ENCODE measurements at places on chromosomes 11 and 22.

DNA sequence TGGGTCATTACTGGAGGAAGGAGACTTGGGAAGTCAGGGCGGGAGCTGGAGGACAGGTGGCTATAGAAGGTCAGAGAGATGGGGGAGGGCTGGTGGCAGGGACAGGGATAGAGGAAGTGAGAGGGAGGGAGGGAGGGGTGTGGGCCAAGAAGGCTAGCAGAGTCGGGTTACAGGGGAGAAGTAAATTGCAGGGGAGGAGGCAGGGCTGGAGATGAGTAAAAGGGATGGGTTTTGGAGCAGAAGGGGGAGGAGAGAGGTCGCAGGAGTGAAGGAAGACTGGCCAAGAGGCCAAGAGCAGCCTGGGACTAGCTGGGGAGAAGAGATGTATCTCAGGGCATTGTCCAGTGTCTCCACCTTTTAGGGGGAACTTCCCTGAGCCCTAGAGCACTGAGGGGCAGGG is 33.0 kb downstream of the LRRC10B start:
- DNase-seq = no peak

- no peak for DNase-seq
Measured at GRCh38 chr11:102983486-102983885, 28.0 kb upstream of the MMP13 start.

DNA sequence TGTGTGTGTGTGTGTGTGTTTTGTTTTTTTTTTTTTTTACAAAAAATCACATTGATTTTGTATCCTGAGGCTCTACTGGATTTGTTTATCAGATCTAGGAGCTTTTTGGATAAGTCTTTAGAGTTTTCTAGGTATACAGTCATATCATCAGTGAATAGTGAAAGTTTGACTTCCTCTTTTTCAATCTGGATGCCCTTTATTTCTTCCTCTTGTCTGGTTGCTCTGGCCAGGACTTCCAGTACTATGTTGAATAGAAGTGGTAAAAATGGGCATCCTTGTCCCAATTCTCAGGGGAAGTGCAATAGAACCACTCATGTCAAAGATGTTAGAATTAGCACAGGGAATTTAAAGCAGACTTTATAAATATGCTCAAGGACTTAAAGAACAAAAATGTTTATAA is 32.6 kb upstream of the PRDM11 start:
- DNase-seq = no peak

GRCh38 chr11:6583584-6583983 is 19.8 kb downstream of the RRP8 start:
- DNase-seq = no peak

- no peak for DNase-seq
Measured at GRCh38 chr11:36583667-36584066, 10.6 kb upstream of the IFTAP start.

- DNase-seq = no peak
Measured at GRCh38 chr22:25380122-25380747, 160.8 kb downstream of the CRYBB2 start.

DNA sequence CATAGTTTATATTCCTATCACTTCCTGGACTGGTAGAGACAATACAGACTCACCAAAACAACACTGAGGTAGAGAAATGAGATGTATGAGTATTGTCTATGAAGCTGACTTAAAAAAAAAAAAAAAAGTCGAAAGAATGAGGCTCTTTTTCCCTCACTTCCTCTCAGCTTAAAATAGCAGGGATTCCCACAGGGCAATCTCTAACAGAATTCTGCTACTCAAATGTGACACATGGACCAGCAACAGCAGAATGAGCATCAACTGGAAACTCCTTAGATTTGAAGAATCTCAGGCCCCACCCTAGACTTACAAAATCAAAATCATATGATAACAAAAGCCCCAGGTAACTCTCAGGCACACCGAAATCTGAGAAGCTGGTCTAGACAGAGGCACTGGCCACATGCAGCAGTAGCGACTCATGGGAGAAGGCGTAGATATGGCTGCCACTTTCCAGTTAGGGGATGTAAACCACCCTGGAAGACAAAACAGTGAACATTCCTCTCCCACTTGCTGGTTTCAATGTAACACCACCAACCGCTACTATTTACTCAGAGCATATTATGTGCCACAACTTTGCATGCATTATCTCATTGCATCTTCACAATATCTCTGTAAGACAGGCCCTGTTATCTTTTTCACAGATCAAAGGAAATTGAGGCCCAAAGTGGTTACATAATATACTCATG is 128.0 kb downstream of the RBFOX2 start:
- DNase-seq = no peak

GRCh38 chr11:365831-366230 is 3.5 kb upstream of the B4GALNT4 start:
- DNase-seq = no peak

GRCh38 chr11:110409174-110409573 is 20.6 kb upstream of the FDX1 start:
- DNase-seq = no peak

DNA sequence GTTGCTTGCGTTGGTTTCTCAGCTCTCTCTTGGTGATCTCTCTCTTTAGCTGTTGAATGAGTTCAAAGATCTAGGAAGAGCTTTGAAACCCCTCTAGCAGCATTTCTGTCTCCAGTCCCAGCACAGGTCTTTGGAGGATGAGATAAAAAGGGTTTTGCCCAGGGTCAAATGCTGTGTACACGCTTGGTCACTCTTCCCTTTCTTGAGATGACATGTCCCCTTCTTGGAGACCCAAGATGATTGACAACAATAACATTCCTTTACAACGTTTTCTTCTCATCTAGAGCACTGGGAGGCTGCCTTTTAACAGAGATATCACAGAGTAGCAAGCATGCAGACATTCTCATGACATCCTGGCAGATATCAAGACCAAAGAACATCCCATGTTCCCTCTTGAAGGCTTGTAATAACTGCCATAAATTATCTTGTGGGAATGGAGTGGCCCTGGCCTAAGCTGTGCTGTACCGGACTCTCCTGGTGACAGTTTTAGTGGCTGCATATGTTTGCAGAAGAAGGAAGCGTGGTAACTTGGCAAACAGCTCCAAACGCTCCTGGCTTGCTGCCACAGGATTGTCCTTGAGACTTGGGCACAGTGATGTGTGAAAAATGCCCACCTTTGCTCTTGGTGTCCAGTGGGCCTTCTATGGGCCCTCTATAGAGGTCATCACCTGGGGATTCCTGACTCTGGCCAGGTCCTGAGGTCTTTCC is 107.8 kb downstream of the PTPRJ start:
- DNase-seq = no peak

GRCh38 chr22:50704510-50705218 is 32.0 kb downstream of the SHANK3 start:
- peak; percentile 45 for DNase-seq

- DNase-seq = no peak
Measured at GRCh38 chr11:71294846-71295600, 42.6 kb upstream of the SHANK2 start.

DNA sequence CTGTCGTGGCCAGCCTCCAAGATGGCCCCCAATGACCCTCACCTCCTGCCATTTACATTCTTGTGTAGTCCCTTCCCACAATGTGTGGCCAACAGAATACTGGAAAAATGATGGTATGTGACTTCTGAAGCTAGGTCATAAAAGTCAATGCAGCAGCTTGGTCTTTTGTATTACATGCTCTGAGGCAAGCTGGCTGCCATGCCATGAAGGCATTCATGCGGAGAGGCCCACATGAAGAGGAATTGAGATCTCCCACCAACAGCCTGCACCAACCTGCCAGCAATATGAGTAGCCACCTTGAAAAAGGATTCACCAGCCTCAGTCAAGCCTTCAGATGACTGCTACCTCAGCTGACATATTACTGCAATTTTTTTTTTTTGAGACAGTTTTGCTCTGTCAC is 4.6 kb downstream of the MRTFA start:
- DNase-seq = no peak

GRCh38 chr11:62909107-62909894 is 11.9 kb downstream of the CHRM1 start:
- peak; percentile 75 for DNase-seq

- peak; percentile 64 for DNase-seq
Measured at GRCh38 chr22:46576556-46577367, 39.3 kb upstream of the CELSR1 start.
